ENCODE measurements at places on chromosomes 16 and 17.

DNA sequence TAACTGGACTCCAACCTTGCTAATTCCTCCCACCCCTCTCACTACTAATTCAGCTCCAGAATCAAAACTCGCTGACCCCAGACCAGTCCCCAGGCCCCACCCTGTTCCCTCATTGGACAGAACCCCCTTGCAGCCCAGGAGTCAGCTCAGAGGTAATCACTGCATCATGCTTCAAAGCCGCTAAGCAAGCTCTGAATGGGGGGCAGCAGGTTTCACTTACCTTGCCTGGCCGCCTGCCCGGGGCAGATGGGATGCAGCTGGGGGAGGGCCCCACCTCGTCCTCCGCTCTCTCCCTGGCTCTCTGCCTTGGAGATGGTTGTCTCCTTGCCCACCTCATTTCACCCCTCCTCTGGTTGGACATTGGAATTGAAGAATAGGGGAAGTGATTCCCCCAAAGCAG, 4.8 kb upstream of the NGFR start:
- no peak for DNase-seq

GRCh38 chr16:80463326-80463725, 77.5 kb upstream of the DYNLRB2 start:
- DNase-seq = no peak

DNA sequence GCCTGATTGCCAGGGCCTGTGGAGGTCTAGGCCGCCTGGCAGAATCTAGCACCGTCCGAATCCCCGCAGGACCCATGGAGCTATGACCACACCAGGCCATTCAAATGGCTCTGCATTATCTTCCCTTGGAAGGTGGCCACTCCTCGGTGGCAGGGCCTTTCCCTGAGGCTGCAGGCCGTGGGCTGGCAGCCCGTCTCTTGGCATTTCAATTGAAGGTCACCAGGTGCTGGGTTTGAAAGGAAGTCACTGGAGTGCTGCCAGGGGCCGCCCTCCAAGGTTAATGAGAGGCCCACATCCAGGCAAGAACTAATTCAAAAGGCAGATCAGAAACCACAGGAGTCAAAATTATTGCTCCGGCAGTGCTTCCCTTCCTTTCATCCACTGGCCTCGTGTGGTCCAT, 27.7 kb upstream of the CACNG5 start:
- no peak for DNase-seq

DNA sequence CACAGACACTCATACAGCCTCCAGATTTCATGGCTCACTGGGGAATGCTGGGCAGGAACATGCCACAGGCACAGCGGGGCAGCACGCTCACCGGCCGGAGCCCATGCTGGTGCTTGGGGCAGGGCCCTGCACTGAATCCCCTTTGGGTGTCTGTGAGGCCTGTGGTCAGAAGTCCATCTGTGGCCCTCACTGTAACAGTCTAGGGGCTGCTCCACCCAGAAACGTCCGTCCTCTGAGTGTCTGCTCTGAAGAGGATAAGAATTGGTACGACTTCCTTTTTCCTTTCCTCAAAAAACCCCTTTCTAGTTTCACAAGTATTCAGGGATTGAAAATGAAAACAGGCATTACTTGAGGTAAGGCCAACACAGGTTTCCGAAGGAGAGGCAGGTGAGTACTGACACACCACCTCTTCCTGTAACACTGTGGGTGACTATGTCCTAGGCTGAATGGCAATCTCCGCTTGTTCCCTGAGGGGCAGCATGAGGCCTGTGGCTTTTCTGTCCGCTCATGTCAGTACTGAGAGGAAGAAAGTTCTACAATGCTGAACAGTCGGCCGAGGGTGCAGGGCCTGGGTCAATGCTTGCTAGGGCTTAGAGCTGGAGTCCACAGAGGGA, 42.5 kb downstream of the TMEM11 start:
- DNase-seq = no peak

DNA sequence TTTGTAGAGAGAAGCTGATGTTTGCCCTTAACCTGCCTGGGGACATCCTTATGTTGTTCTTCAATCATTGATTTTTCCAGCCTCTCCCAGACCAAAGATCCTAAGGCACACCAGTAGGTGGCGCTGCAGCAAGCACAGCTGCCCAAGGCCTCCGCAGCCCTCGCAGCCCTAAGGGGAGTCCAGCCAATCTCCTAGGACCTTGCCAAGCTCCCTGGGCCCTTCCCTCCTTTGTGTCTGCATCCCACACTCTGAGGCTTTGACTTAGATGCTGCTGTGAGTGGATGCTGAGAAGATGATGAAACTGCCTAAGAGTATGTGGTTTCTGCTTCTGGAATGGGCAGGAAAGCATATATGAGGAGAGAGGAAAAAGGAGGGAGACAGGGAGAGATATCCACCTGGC, 47.1 kb downstream of the SPACA3 start:
- peak; percentile 64 for DNase-seq

DNA sequence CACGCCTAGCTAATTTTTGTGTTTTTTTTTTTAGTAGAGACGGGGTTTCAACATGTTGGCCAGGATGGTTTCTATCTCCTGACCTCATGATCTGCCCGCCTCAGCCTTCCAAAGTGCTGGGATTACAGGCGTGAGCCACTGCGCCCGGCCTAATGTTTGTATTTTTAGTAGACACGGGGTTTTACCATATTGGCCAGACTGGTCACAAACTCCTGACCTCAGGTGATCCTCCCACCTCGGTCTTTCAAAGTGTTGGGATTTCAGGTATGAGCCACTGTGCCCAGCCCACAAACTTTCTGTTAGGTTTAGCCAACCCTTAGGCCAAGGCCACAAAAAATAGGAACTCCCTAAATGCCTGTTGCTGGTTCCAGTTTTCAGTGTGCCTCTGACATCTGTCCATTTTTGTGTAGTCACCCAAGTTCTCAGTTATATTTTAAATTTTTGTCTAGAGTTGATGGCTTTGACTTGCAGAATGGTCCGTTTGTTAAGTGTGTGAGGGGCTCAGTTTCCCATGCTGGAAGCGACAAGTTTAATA, 12.7 kb downstream of the CCL16 start:
- no peak for DNase-seq

DNA sequence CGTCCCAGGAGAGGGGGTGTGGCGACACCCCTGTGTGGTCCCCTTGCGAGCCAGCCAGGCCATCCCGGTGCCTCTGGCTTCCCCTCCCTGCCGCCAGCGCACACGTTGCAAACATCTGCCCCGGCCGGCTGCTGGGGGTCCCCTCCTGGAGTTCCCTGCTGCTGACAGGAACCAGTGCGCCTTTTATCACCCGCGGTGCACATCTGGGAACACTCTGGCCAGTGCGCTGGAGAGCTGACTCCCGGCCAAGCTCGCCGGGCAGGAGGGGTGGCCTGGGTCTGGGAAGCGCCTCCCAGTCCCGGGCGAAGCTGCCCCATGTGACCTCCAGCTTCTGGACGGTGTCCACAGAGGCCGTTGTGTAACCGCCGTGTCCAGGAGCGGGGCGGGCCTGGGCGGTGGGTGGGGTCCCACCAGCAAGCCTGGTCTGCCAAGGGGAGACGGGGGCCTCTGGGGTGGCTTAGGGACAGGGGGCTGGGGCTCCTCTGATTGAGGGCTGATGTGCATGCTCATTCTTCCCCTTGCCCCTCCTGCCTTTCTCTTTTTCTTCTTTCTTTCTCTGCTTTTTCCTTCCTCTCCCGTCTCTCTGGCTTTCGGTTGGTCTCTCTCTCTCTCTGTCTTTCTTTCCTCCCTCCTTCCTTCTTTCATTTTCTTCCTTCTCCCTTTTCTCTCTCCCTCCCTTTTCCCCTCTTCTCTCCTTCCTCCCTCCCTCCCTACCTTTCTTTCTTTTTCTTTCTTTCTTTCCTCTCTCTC, 25.2 kb upstream of the CIBAR2 start:
- DNase-seq = peak; percentile 48

- peak; percentile 41 for DNase-seq
Observed at GRCh38 chr16:19114359-19115147, 789 bp downstream of the ITPRIPL2 start.

- DNase-seq = peak; percentile 37
Observed at GRCh38 chr17:79065105-79065670, 9.4 kb upstream of the ENGASE start.

- DNase-seq = no peak
Observed at GRCh38 chr17:33125552-33125950, 133.9 kb downstream of the SPACA3 start.

DNA sequence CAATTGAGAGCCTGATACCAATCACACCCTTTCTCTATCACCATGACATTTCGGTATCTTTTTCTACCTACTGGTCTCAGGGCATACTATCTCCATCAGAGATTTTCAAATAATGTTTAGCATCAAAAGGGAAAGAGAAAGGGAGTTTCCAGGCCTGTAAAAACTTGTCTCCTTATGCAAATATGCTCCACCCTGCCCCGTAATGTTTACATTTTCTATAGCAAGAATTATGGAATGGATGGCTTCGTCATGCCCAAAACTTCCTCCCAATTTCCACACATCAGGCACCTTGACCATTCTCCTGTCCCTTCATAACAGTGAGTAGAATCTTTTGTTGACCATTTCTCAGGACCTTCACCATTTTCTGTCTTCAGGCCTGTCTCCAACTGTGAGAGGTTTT, 30.9 kb upstream of the HLF start:
- DNase-seq = no peak

DNA sequence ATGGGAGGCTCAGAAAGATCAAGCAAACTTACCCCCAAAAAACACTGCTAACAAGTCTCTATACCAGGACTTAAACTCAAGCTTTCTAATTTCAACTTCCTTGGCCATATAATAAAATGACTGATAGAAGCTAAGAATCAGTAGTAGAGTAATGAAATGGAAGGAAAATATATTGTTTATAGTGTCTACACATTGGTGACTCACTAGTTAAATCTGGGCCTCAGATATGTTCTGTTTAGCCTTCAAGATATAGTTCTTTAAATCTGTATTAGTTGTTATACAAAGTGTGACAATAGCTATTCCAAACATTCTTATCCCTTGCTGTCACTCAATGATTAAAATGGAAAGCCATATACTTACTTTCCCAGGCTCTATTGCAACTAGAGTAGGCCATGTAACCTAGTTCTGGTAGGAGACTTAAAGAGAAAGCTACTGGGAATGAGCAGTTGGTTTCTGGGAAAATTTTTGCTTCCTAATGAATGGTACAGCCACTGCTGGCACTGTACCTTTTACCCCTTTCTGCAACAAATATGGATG, 18.3 kb downstream of the SSH2 start:
- DNase-seq = no peak

DNA sequence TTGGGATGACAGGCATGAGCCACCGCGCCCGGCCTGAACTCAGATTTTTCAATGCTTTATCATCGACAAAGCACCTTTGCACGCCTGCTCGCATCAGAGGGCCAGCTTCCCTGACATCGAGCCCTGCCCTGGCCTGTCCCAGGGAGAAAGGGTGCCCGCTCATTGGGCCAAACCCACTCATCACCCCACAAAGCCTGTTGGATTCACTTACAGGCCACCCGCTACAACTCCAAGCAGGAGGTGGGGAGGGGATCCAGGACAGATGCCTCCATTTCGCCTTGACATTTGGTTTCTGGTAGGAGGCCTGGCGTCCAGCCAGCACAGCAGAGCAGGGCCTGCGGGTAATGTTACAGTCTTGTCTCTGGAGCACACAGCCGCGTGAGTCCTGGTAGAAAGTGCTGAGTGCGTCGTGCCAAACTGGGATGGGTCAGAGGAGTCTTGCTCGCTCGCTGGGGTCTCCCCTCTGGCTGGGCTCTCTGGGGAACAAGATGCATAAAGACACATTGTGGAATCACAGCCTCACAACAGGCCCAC, 19.8 kb downstream of the SMTNL2 start:
- no peak for DNase-seq

DNA sequence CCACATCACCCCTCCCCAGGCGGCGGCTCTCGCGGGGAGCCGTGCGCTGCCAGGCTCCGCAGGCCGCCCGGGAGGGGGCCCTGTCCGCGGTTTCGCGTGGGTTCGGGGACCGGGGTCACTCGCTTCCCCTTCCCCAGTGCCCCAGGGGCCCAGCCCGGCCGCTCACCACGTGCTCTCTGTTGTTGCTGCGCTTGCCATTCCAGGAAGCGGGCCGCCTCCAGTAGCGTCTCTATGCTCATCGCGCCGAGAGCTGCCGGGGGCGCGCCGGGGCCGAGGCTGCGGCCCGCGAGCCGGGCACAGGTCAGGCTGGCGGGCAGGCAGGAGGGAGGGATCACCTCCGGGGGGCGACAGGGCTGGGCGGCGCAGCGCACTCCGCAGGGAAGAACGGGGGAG, 390 bp downstream of the MNT start:
- peak; percentile 61 for DNase-seq

DNA sequence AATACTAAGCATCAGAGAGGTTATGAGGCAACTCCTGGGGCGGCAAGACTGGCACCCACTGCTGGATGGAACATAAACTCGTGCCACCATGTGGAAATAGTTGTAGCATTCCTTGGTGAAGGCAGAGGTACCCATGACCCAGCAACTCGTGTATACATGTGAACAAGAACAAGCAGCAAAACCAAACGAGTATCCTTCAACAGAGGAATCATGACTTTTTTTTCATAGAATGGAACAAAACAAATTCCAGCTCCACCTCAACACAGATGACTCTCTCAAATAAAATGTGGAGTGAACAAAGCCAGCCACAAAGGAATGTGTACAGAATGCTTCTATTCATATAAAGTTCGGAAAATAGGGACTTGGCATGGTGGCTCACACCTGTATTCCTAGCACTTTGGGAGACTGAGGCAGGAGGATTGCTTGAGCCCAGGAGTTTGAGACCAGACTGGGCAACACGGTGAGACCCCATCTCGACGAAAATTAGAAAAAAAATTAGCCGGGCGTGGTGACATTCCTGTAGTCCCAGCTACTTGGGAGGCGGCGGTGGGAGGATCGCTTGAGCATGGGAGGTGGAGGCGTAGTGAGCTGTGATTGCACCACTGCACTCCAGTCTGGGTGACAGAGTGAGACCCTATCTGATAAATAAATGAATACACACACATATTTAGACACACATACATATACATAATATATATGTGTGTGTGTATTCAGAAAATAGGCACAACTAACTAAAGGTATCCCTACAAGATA, 35.3 kb downstream of the B9D1 start:
- no peak for DNase-seq

GRCh38 chr17:1933875-1934715, 91.0 kb downstream of the RTN4RL1 start:
- no peak for DNase-seq

GRCh38 chr16:30875871-30876801, 17.7 kb downstream of the BCL7C start:
- peak; percentile 23 for DNase-seq

- no peak for DNase-seq
Observed at GRCh38 chr16:54342966-54343365, 56.4 kb upstream of the IRX3 start.

Data from neural crest cell (in vitro differentiated cells).